Right ventricle myocardium superior (tissue), 1 donor: ENCODE measurements at places on chromosomes 3 and 15.
A peak's percentile ranks its signal among the peaks of the same experiment; 100 is the strongest.

GRCh38 chr15:86164232-86164898, 84.7 kb downstream of the AGBL1 start:
- no peak for DNase-seq

DNA sequence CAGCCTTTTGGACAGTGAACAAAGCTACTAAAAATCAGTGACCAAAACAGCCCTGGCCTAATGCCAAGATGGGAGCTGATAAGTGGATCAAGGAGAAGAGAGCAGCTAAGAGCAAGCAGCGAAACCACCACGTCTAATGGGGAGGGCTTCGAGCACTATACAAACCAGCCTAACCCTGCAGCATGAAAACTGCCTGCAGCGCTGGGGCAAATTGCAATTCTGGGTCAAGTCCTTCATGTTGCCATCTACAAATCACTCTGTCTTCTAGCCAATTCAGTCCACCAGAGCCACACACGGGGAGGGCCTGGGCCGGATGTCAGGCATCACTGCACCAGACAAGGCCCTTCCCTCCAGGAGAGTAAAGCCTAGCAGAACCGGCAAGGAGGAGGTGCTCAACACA, 30.5 kb upstream of the SPATA12 start:
- DNase-seq: no peak

- peak; percentile 65 for DNase-seq
These were observed 80.6 kb downstream of the FBXL22 start for GRCh38 chr15:63677778-63678177.

DNA sequence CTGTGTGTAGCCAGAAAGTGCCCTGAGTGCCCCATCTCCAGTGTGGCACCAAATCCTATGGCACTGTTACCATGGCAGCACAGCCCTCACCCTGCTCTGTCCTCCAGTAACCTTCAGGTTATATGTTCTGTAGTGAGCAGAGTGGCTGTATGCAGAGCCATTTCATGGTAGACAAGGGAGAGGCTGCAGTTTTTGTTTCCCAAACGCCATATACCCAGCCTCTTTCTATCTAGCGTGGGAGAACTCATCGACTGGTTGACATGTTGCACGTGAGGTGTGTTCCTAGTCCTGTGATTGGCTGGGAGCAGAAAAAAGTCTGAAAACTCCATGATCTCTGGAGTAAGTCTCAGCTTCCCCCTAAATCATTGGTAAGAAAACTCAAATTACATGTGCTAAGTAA, 2.0 kb downstream of the SIDT1 start:
- no peak for DNase-seq

DNA sequence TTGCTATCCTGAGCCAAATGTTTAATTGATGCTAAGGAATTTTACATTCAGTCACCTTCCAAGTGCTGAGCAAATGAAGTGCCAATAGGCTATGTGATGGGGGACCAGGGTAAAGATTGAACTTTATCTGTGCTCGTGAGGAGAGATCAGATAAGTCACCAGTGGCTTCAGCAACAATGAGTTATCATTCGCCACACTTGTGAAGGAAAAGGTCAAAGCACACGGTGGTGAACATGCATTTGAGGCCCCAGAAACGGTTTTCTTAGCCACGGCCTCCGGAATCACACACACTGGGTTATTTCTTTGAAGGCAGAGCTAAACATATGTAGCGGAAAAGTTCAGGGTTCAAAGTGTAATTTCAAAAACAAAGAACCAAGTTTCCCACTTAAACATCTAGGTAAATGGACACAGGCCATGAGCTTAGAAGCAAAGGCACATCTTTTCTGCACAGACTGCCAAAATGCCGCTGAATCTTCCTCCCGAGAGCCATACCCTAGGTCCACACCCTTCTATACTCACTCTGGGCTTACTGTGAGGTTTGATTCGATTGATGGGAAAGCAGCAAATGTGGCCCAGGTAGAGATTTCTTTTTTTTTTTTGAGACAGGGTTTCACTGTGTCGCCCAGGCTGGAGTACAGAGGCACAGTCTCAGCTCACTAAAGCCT, 268.5 kb downstream of the SHQ1 start:
- DNase-seq: no peak

DNA sequence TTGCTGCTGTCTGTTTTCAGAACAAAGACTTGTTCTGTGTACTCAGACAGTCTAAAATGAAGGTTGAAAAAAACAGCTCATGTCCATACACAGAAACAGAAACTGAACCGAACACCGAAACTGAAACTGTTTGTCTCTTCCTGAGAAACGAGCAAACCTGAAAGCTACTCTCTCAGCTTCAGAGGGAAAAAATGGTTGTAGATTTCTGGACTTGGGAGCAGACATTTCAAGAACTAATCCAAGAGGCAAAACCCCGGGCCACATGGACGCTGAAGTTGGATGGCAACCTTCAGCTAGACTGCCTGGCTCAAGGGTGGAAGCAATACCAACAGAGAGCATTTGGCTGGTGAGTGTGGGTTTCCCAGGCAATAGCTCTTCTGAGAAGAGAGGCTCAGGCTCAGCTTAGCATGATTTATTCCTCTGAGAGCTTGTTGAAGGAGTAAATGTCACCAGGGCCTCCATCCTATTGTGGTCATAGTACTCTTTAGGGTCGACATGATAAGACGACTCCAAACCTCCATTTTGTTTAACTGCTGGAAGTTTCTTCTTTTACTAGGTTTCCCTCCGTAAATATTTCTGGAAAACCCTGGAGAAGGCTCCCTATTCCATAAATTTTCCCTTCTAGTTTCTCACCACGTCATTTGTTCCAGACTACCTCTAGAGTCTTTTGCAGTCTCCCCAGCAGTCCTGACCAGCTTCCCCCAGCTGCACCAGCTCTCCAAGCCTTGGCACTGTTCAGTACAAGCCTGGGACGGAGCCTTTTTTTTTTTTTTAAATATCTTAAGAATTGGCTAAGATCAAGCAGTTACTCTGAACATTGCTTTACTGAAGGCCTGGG, at the start of gene RTP4:
Gene RTP4, plus strand, starts transcription at position 135 of the 838 bp plus-strand sequence. Its CDS starts 57 bp downstream, at position 192.
- no peak for DNase-seq

- no peak for DNase-seq
These were observed 74.1 kb downstream of the SLCO3A1 start for GRCh38 chr15:91927585-91927984.

DNA sequence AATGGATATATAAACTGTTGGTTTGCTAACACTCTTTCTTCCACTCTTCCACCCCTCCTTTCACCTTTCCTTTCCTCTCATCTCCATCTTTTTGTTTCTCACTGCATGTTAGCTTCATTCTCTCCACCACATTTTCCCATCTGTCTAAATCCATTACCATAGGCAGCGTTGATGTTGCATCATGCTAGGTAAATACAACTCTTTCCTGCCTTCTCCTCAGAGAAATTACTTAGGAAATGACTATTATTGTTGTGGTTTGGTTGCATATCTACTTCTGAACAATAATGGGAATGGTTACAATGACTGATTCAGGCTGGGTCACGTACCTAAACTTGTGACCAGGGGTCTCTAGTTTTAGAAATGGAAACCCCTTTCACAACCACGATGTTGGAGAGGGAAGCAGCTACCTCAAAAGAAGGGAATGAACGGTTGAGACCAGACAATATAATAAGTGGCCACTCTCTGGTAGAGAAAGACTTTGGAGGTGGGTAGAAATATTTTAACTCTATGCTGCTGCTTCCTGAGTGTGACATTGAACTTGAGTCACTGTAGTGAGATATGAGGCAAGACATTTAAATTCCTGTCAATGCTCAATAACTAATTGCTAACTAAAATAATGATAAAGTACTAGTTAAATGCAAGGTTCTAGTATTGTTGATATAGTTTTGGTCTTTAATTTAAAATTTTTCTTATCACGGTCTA, 314.1 kb upstream of the TGFBR2 start:
- DNase-seq: no peak
